ENCODE measurements at places on chromosomes 1 and 21.

- peak; percentile 40 for DNase-seq
Measured at GRCh38 chr1:5856246-5856815, 135.9 kb downstream of the NPHP4 start.

GRCh38 chr1:76674689-76675210, 192.5 kb upstream of the ST6GALNAC5 start:
- no peak for DNase-seq

GRCh38 chr1:88552226-88552625, 131.8 kb upstream of the PKN2 start:
- no peak for DNase-seq

DNA sequence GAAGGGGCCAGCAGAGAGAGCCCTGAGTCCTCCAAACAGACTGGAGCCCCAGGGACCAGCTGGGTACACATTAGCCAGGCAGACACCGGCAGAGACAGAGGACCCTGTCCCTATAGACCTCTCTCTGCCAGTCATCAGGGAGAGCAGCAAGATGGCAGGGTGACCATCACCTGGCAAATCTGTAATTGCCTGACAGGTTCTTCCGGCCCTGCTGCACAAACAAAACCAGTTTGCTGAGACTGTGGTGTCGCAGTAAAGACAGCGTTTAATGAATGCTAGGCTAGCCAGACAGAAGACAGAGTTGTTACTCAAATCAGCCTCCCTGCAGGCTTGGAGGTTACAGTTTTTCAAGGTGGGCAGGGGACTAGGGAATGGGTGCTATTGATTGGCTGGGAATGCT, 618.9 kb downstream of the NPHP4 start:
- no peak for DNase-seq

- DNase-seq, result no peak
Measured at GRCh38 chr1:181482521-181483284, 614 bp upstream of the CACNA1E start.

DNA sequence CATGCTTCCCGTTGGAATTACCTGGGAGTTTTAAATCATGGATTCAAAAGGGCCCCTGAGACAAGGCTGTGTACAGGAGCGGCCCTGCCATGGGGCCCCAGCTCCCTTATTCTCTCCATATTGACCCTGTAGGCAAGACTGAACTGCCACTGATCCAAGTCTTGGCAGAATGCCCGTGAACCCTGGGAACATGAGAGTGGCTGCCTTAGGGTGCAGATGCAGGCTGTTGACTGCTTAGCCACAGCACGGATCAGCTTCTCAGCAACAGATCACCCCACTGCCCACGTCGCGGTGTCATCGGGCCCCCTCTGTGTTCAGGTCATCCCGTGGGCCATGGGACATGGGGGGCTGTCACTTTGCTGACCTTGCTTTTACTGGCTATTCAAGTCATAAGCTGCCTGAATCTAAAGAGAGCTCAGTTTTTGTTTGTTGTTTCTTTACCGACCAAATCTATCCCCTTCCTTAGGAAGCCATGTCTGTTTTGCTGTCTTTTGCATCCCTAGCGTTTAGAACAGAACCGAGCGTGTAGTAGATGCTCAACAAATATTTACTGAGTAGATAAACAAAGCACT, 83.4 kb downstream of the MATN1 start:
- DNase-seq, result no peak

DNA sequence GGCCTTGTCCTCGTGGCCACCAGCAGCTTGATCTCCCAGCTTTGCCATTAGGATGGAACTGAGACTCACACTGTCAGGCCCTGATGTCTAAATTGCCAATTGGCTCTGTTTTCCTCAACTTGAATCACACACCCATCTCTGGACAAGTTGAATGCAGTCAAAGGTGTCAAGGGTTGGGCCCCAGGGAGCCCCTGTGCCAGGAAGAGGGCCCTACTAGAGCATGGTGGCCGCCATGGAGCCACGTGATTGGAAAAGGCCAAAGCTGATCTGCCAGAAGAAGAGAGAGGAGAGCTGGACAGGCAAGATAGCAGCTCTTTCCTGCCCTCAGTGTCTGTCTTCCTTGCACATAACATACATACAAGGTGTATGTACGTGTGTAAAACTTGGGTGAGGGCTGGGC, 54.9 kb upstream of the NEK2 start:
- DNase-seq, result no peak

- peak; percentile 37 for DNase-seq
Measured at GRCh38 chr1:169138866-169139670, 32.6 kb downstream of the ATP1B1 start.

Measured in ELR (cell line).